Naive B cell (primary cell): ENCODE measurements at places on chromosomes 5 and 9.
A peak's percentile ranks its signal among the peaks of the same experiment; 100 is the strongest.

DNA sequence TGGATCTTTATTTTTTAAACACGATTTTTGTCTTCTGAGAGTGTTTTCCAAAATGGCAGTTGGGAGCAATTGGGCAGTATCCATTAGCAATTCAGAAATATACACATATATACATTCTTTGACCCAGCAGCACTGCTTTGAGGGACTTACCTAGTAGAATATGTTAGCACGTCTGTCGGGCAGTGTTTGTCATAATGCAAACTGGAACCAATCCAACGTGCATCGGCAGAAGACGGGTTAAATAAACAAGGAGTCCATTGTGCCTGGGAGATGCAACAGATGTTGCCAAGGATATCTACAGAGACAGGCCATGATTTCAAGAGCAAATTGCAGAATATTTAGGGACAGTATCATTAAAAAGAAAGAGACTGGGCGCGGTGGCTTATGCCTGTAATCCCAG lies 107.0 kb downstream of the COL5A1 start:
- no peak for DNase-seq
- no peak overlapping the region for H3K27ac ChIP-seq
- H3K4me3 ChIP-seq: no peak overlapping the region
- H3K36me3 ChIP-seq: no peaks in the 10 kb centered on the region
- H3K27me3 ChIP-seq: no peaks in the 10 kb centered on the region
- no peaks in the 10 kb centered on the region for H3K4me1 ChIP-seq

- H3K36me3 ChIP-seq: no peaks in the 10 kb centered on the region
- peaks cover 36% of the 10 kb centered on the region for H3K27me3 ChIP-seq
- peaks cover 6% of the 10 kb centered on the region for H3K4me1 ChIP-seq
These were observed 131.8 kb upstream of the IER5L start for GRCh38 chr9:129309906-129310305.

GRCh38 chr5:107543868-107544267 lies 126.9 kb downstream of the EFNA5 start:
- peaks cover 2% of the 10 kb centered on the region for H3K4me1 ChIP-seq
- H3K27me3 ChIP-seq: no peaks in the 10 kb centered on the region
- no peak for DNase-seq
- no peaks in the 10 kb centered on the region for H3K36me3 ChIP-seq

GRCh38 chr5:146398826-146399225 lies 48.3 kb upstream of the TCERG1 start:
- H3K4me3 ChIP-seq: no peak overlapping the region
- no peak for DNase-seq
- H3K27me3 ChIP-seq: peaks cover 62% of the 10 kb centered on the region

GRCh38 chr9:136688274-136689107 lies 1.2 kb upstream of the AGPAT2 start:
- peaks cover 10% of the 10 kb centered on the region for H3K4me1 ChIP-seq
- peak overlapping the region; percentile 69 for H3K27ac ChIP-seq
- DNase-seq: no peak
- peak overlapping the region; percentile 81 for H3K4me3 ChIP-seq
- H3K27me3 ChIP-seq: no peaks in the 10 kb centered on the region
- no peaks in the 10 kb centered on the region for H3K36me3 ChIP-seq

GRCh38 chr5:2757563-2758351 lies 6.3 kb upstream of the IRX2 start:
- no peak for DNase-seq
- H3K36me3 ChIP-seq: peaks cover 9% of the 10 kb centered on the region
- peaks cover 16% of the 10 kb centered on the region for H3K4me1 ChIP-seq
- H3K27me3 ChIP-seq: peaks cover 83% of the 10 kb centered on the region

- no peaks in the 10 kb centered on the region for H3K36me3 ChIP-seq
- H3K27ac ChIP-seq: no peak overlapping the region
- no peak for DNase-seq
- H3K4me1 ChIP-seq: no peaks in the 10 kb centered on the region
- H3K4me3 ChIP-seq: no peak overlapping the region
- H3K27me3 ChIP-seq: no peaks in the 10 kb centered on the region
These were observed 217.0 kb upstream of the TARS1 start for GRCh38 chr5:33223563-33224284.

- DNase-seq: no peak
- no peaks in the 10 kb centered on the region for H3K4me1 ChIP-seq
- no peak overlapping the region for H3K4me3 ChIP-seq
These were observed 139.2 kb upstream of the SMARCA2 start for GRCh38 chr9:1875921-1876448.

GRCh38 chr9:121753802-121754654 lies 102.6 kb downstream of the DAB2IP start:
- H3K27ac ChIP-seq: peak overlapping the region; percentile 44
- no peak overlapping the region for H3K4me3 ChIP-seq
- no peaks in the 10 kb centered on the region for H3K4me1 ChIP-seq
- no peaks in the 10 kb centered on the region for H3K36me3 ChIP-seq

DNA sequence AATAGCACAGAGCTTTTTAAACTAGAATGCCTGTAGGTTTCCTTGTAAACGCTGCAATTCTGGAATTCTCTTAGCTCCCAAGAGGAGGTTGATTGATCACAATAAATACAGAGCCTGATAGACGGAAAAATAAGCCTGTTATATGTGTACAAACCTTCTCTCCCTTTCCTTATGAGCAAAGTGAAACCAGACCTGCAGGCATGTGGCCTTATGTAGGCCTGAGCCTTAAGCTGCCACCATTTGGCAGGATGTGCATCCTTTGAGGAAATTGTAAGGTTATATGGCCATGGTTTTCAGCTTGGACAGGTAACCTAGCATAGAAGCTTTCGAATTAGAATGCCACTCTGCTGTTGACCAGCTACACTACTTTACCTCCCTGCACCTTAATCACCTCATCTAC lies 49.1 kb downstream of the PRKACG start:
- peaks cover 20% of the 10 kb centered on the region for H3K36me3 ChIP-seq
- no peak for DNase-seq
- no peak overlapping the region for H3K4me3 ChIP-seq
- no peaks in the 10 kb centered on the region for H3K4me1 ChIP-seq
- H3K27ac ChIP-seq: no peak overlapping the region

GRCh38 chr9:93304574-93305496 lies 120.9 kb downstream of the WNK2 start:
- no peak overlapping the region for H3K27ac ChIP-seq
- DNase-seq: no peak
- H3K36me3 ChIP-seq: no peaks in the 10 kb centered on the region
- no peak overlapping the region for H3K4me3 ChIP-seq
- peaks cover 9% of the 10 kb centered on the region for H3K27me3 ChIP-seq
- H3K4me1 ChIP-seq: peaks cover 6% of the 10 kb centered on the region

GRCh38 chr5:43110606-43111170 lies 10.0 kb upstream of the ZNF131 start:
- no peaks in the 10 kb centered on the region for H3K36me3 ChIP-seq
- H3K4me3 ChIP-seq: no peak overlapping the region
- DNase-seq: no peak
- H3K27me3 ChIP-seq: no peaks in the 10 kb centered on the region
- H3K27ac ChIP-seq: no peak overlapping the region
- peaks cover 5% of the 10 kb centered on the region for H3K4me1 ChIP-seq

- no peaks in the 10 kb centered on the region for H3K4me1 ChIP-seq
- no peak for DNase-seq
- no peaks in the 10 kb centered on the region for H3K36me3 ChIP-seq
- no peak overlapping the region for H3K4me3 ChIP-seq
- no peaks in the 10 kb centered on the region for H3K27me3 ChIP-seq
- no peak overlapping the region for H3K27ac ChIP-seq
These were observed 351.0 kb downstream of the PRELID2 start for GRCh38 chr5:145484158-145484557.

GRCh38 chr5:147701468-147701867 lies 81.1 kb downstream of the JAKMIP2 start:
- no peak for DNase-seq
- peaks cover 14% of the 10 kb centered on the region for H3K4me1 ChIP-seq
- no peak overlapping the region for H3K4me3 ChIP-seq
- no peak overlapping the region for H3K27ac ChIP-seq
- peaks cover 4% of the 10 kb centered on the region for H3K27me3 ChIP-seq

DNA sequence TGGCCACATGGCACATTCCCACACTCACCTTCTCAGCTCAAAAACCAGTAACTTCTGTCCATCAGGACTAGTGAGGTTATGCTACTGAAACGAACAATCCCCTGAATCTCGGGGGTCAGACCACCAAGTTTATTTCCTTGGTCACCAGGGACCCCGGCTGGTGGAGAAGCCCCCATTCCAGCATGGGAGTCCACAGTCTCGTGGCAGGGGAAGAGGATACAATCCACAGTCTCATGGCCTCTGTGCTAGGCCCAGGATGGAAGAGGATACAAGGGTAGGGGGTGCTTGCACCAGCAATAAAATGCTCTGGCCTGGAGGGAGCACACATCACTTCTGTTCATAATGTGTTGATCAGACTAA lies 7.4 kb upstream of the CARD19 start:
- no peaks in the 10 kb centered on the region for H3K27me3 ChIP-seq
- DNase-seq: no peak
- no peak overlapping the region for H3K4me3 ChIP-seq
- peaks cover 6% of the 10 kb centered on the region for H3K36me3 ChIP-seq

DNA sequence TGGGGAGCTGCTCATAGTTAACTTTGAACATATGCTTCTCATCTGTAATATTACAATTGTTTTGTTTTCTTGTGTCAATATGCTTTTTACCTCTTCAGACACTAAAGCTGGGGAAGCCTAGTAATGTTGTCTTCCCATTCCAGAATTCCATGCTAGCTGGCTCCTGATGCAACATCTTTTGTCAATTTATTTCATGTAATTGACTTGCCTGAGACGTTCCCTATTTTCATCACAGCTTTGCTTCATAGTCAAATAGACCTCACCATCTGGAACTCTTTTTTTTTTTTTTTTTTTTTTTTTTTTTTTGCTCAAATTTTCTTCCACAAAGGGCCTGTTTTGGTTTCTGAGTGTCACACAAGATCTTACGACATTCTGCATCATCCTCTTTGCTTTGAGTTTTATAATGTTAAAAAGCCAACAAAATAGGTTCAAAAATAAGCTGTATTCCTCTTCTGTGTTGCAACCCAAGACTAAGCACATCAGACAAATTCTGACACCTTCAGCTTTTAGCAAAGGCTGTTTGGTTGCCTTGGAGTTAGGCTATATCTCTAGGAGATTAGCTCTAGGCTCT lies 235.2 kb downstream of the NR3C1 start:
- no peaks in the 10 kb centered on the region for H3K36me3 ChIP-seq
- DNase-seq: no peak
- H3K27ac ChIP-seq: no peak overlapping the region
- H3K4me1 ChIP-seq: peaks cover 12% of the 10 kb centered on the region

- no peak overlapping the region for H3K4me3 ChIP-seq
- no peaks in the 10 kb centered on the region for H3K36me3 ChIP-seq
- H3K4me1 ChIP-seq: peaks cover 11% of the 10 kb centered on the region
- H3K27me3 ChIP-seq: no peaks in the 10 kb centered on the region
- DNase-seq: no peak
These were observed 27.5 kb downstream of the PTGES2 start for GRCh38 chr9:128099932-128100491.

GRCh38 chr5:94893412-94894135 lies 275.1 kb downstream of the SLF1 start:
- no peak for DNase-seq
- H3K36me3 ChIP-seq: no peaks in the 10 kb centered on the region
- no peak overlapping the region for H3K27ac ChIP-seq
- H3K4me3 ChIP-seq: no peak overlapping the region
- no peaks in the 10 kb centered on the region for H3K4me1 ChIP-seq
- no peaks in the 10 kb centered on the region for H3K27me3 ChIP-seq

DNA sequence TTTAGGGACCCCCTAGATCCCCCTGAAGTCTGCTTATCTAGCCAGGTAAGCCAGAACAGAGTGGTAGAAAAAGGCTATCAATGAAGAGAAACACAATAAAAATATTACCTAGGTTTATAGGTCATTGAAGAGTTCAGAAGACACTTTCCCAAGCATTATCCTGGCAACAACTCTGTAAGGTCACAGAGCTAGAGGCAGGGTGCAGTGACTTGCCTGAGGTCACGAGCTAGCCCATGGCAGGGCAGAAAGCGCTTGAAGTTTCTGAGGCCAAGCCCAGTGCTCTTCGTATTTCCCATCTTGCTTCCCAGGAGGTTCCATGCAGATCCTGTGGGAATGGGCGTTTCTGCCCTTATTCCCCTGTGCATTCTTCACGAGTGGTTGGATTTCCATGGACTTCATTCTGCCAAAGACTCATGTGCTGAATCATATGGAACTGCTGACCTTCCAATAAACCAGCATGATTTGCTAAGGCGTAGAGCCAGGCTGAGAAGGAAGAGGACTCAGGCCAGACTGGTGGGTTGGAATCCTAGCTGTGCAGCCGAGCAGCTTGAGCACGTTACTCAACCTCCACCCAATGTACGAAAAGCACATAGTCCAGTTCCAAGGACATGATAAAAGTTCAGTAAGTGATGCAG lies 22.1 kb downstream of the TRMO start:
- peaks cover 33% of the 10 kb centered on the region for H3K36me3 ChIP-seq
- no peak overlapping the region for H3K4me3 ChIP-seq
- DNase-seq: no peak
- H3K27ac ChIP-seq: no peak overlapping the region

DNA sequence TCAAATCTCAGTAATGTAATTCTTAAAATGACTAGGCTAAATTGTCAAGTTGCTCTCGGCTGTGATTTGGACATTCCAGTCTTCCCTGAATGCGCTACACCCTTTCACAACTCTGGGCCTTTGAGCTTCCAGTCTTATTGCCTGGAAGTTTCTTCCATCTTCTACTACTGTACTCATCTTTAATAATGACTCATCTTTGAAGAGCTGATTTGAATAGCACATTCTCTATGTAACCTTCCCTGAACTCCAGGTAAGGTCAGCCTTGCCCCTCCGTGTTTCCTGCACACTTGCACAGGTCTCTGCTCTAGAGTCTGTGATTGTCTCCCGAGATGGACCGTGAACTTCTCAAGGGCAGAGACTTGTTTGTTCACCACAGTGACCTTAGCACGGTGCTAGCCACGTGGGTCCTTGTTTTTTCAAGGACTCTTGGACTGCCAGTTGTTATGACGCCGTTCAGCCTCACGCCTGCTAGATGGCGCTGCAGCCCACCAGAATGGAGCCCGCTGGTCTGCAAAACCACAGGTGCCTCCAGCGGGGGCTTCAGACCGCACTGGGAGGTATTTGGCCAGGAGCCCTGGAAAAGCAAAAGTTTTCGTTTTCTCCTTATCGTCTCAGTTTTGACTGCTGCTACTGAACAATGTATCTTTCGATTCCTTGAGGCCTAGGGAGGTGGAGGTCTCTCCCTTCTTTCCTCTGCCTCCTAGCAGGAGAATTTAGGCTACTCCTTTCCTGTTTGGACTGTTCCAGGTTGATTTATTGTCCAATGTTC lies 44.4 kb downstream of the SEC61B start:
- H3K4me1 ChIP-seq: peaks cover 9% of the 10 kb centered on the region
- H3K36me3 ChIP-seq: no peaks in the 10 kb centered on the region
- peak; percentile 63 for DNase-seq
- no peak overlapping the region for H3K4me3 ChIP-seq
- H3K27ac ChIP-seq: no peak overlapping the region

DNA sequence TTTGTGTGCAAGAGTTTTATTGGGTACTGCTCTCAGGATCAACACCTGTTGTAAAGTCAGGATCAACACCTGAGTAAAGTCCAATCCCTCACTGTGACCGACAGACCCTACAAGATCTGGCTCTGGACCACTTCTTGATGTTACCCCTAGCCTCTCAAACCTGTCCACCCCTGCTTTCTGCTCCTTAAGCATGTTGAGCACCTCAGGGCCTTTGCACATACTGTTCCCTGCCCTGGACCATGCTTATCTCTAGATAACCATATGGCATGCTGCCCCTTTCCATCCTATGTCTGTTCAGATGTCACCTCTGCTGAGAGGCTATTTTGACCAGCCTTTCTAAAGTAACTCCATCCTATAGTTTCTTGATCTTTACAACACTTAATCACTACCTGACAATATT lies 269.6 kb downstream of the SMARCA2 start:
- no peak overlapping the region for H3K4me3 ChIP-seq
- no peaks in the 10 kb centered on the region for H3K36me3 ChIP-seq
- H3K4me1 ChIP-seq: no peaks in the 10 kb centered on the region
- H3K27me3 ChIP-seq: peaks cover 5% of the 10 kb centered on the region

- no peak overlapping the region for H3K4me3 ChIP-seq
- peaks cover 4% of the 10 kb centered on the region for H3K27me3 ChIP-seq
- DNase-seq: no peak
- no peak overlapping the region for H3K27ac ChIP-seq
These were observed 34.8 kb downstream of the LSM11 start for GRCh38 chr5:157778121-157778805.
